T-helper 1 cell (primary cell): ENCODE measurements at places on chromosomes 12 and 14.

- DNase-seq = no peak
Measured at GRCh38 chr14:95319312-95320077, at the start of gene CLMN. TSS of gene CLMN (minus strand) at chr14:95319908. CDS start at chr14:95319792, 116 bp downstream.

- DNase-seq = no peak
Measured at GRCh38 chr14:71250791-71251190, 343.5 kb downstream of the PCNX1 start.

- DNase-seq = no peak
Measured at GRCh38 chr12:15684896-15685658, 104.1 kb downstream of the EPS8 start.

DNA sequence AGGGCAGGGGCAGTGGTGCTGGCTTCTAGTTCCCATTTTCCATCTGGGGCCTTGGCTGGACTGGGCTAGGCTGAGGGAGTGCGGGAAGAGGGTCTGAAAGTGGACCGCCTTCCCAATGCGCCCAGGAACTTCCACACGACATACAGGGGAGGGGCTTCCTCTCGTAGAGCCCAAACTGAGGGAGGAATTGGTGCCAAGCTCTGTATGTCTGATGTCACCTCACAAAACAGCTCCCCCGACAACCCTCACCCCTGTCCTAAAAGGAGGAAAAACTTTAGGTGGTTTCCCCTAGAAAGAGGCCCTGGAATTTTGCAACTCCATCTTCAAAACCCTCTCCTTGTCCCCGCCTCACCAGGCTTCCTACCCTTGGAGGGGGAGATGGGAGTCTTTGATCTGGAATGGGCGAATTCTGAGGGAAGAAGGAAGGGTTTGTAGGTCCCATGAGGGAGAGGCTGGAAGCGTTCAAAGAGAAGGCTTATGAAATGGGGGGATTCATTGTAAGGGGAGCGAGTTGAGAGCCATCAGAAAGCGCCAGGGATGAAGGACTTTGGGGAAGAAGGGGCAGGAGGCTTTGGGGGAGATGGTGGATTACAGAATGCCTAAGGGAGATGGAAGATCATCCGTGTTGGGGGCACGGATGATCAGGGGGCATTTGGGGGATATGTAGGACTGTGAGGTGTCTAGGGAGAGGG, 844 bp downstream of the GLTP start:
- DNase-seq = no peak

DNA sequence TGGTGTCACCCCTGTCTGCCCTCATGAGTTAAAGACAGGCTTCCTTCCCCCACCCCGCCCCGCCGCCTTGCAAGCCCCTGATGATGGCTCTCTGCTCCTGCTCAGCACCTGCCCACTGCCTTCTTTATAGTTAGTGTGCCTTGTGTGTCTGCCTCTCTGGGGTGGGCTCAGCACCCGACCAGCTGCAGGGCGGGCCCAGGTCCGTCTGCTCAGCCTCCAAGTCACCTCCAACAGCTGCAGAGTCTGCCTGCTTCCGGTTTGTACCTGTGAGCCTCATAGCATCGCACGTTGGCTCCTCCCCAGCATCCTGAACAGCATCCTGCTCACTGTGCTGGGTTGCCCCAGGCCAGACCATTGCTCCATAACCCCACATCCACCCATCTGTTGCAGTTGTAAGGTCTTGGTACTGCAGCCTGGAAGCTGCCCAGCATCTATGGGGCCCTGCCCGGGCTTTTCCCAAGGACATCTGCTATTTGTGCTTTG, 3.5 kb downstream of the TGFB3 start:
- DNase-seq = no peak

DNA sequence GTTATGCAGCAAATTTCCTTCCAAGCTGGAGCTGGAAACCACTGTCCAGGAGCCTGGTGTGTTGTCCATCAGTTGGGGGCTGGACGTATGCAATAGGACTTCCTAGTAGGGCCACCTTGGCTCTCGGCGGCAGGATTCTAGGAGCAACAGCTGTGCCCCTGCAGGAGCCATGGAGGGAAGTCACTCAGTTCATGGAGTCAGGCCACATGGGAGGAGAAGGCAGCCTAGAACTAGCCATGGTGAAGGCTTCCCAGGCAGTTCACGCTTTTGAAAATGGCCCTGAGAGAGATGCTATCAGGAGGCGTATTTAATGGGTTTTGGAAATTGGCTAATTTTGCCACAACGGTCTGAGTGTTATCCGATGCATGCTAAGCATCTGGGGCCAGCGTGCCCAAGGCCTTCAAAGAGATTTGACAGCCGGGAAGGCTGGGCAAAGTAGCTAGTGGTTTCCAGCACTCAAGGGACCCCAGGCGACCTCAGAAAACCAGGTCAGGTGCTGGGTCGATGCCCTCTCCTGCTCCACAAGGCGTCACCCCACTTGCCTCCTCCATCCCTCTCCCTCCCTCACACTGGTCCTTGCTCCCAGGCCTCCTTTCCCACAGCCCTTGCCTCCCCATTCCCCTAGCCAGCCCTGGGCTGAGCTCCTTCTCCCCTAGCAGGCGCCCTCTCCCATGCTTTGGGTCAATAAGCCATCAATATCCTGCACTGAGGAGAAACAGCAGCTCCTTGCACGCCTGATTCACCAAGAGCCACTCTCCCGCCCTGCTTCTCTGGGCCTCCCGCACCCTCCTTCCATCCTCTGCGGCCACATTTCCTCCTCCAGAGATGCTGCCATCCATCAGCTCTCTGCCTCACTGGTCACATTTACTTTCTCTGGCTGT, 30.9 kb upstream of the SYNDIG1L start:
- DNase-seq = no peak

DNA sequence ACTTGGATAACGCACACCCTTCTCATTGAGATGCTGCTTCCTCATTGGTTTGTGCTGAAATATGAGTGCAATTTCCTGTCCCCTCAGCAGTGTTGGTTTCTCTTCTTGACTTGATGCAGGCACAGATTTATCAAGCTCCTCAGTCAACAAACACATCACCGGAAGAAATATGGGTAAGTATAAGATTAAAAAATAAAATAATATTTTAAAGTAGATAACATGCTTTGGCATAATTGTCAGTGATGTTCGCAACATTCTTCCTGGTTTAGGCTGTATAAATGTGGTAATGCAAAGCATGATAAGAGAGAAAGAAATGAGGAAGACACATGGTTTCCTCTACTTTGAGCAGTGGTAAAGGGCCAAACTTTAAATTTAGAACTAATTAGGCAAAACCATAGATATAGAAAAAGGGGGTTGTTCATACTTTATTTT, at the start of gene GPR65:
TSS of gene GPR65 (plus strand) at position 86 of the 432 bp plus-strand sequence. CDS start 5,713 bp downstream, outside the sequence.
- peak; percentile 10 for DNase-seq

DNA sequence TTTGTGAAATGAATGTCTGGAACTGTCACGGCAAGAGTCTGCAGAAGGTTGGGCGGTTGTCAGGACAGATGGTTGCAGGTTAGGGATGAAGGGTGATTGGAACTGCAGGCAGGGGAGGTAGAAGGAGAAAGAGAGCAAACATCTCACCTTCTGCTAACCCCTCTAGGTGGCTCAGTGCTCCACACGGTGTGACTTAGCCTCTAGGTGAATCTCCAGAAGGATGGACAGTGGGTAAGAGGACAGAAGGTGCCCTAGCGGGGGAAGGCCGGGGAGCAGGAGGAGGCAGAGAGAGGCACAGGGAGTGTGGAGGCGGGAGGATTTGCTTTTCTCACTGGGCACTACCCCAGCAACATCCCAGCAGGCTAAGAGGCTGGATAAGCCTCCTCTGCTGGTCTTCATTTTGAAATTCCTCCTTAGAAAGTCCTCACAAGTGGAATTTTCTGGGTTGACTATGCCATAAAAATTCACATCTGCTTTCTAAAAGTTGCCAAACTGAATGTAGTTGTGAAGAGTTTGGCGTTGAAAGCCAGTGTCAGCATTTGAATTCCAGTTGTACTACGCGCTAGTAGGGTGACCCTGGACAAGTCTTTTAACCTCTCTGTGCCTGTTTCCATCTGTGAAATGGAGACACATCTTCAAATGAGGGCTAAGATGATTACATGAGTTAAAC, 10.7 kb upstream of the GPR68 start:
- DNase-seq = no peak

DNA sequence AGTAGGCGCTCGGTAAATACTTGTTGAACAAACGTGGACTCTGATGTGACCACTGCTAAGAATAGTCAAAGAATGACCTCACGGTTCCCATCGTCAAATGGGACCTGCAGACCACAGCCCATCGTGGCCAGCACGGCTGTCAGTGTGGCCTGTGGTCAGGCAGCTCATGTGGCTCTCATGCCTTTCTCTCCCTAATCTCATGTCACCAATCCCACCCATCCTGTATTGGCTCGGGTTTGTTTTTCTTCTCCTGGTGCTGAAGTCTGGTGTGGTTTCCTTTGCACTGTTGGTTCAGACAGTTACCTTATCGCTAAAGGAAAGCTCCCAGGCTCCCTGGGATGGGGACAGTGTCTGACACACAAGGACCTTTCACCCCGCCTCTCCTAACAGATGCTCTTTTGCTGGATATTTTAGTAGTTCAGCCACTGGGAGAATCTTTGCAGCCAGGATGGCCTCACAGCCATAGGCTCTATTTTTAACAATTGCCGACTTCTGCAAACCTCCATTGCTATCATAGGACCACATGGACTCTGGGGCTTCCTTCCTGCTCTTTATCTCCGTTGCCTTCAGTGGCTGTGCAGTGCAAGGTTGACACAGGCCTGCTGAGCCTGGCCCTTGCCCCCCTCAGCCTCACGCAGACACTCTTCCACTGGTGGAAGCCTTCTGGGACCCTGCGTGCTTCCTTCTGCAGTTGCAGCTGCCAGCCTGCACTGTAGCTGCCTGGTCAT, 293.1 kb upstream of the FKBP4 start:
- DNase-seq = no peak

GRCh38 chr12:15532364-15532977, 210.2 kb downstream of the PTPRO start:
- peak; percentile 18 for DNase-seq

GRCh38 chr14:71931492-71932228, 569 bp upstream of the RGS6 start:
- no peak for DNase-seq

- DNase-seq = no peak
Measured at GRCh38 chr12:57381693-57382220, 49.1 kb downstream of the R3HDM2 start.

DNA sequence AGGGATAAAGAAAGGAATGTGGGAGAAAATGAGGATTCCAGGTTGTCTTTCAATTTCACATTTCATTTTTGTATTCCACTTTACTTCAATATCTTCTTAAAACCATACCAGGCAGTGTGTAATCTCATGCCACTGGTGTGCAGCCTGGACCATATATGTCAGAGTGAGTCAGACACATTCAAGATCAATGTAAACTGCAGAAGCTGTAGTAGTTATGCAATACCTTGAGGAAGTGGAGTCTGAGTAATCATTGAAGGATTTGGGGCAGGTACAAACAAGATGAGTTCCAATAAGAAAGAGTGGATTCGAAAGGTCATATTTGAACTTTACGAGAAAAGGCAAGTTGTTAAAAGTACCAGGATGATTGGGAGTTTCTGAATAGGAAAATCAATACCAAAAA, 14.1 kb downstream of the PLCZ1 start:
- DNase-seq = no peak

GRCh38 chr14:70803321-70804310, 5.7 kb downstream of the MAP3K9 start:
- DNase-seq = no peak

DNA sequence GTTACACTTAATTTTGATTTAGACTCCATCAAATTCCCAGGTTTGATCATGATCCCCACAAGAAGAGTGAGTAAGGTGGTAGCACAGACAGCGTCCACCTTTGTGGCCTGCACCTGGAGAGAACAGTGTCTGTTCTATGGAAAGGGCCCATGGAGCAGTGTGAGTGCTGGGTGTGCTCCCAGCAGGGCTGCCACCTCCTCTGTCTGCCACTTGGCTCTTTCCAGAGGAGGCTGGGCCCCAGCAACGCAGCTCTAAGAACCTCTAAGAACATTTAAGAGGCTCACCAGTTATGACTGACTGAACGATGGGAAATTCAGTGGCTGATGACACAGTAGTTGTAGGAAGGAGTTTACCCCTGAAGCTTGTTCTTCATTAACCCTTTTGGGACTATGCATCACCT, 17.3 kb downstream of the VDR start:
- no peak for DNase-seq

- no peak for DNase-seq
Measured at GRCh38 chr14:61654026-61654425, 41.3 kb upstream of the HIF1A start.

DNA sequence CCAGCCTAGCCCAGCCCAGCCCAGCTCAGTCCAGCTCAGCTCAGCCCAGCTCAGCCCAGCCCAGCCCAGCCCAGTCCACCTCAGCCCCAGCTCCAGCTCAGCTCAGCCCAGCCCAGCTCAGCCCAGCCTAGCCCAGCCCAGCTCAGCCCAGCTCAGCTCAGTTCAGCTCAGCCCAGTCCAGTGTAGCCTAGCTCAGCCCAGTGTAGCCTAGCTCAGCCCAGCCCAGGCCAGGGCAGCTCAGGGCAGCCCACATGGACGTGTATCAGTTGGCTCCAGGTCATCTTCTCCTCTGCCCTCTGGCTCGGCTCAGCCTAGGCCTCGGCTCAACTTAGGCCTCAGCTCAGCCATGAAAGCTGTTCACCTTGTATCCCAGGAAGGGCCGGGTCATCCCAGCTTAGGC, 64.7 kb downstream of the TMEM121 start:
- DNase-seq = no peak

- DNase-seq = no peak
Measured at GRCh38 chr12:53504004-53504920, 3.0 kb downstream of the NPFF start.

DNA sequence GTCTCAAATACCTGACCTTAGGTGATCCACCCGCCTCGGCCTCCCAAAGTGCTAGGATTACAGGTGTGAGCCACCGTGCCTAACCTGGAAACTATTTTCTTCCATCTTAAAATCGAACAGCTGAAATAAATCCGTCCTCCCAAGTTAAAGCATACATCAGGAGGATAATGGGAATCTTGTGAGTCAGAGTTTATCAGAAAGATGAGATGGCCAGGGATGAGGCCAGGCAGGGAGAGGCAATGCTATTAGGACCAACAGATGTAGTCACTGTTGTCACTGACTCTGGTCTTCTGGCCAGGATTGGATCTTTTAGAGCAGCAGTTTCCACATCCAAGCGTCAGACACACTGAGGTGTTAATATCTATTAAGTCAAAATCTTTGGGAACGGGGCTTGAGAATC, 61.7 kb upstream of the USP44 start:
- DNase-seq = no peak

DNA sequence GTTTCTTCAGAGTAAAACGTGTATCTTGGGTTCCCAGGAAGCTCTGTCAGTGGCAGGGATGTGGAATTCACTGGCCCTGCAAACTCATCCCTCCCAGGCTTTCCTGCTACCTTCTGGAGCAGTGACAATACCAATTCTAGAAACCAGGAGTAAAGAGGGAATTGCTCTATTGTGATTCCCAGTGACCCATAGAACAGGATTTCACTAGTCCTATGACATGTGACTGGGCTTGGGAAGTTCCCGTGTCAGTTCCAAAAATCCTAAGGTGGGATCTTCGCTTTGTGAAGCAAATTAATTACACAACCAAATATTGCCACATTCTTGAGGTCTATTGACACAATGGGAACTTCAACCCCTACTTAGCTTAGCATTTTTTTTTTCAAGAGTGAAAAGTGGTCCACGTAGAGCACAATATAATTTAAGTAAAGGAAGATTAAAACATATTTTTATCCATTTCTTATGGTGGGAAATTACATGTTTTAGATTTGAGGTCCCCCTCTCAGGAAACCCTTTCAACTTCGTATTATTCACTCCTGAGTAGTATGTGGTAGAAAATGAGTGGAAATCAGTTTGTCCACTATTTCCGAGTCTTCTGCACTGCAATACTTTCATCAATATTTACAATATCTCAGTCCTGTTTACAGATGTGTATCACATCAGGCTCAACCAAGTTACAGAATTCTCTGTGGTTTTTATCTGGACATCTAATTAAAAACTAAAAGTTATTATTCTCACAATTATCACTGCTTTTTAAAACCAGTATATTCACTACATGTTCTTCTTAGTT, 88.9 kb upstream of the SOX5 start:
- DNase-seq = no peak
